ENCODE measurements at places on chromosomes 12 and 14.

GRCh38 chr12:61993734-61994345 lies 266.4 kb upstream of the USP15 start:
- peak; percentile 23 for DNase-seq

- peak; percentile 56 for DNase-seq
Observed at GRCh38 chr12:51244269-51244668, 5.6 kb downstream of the DAZAP2 start.

DNA sequence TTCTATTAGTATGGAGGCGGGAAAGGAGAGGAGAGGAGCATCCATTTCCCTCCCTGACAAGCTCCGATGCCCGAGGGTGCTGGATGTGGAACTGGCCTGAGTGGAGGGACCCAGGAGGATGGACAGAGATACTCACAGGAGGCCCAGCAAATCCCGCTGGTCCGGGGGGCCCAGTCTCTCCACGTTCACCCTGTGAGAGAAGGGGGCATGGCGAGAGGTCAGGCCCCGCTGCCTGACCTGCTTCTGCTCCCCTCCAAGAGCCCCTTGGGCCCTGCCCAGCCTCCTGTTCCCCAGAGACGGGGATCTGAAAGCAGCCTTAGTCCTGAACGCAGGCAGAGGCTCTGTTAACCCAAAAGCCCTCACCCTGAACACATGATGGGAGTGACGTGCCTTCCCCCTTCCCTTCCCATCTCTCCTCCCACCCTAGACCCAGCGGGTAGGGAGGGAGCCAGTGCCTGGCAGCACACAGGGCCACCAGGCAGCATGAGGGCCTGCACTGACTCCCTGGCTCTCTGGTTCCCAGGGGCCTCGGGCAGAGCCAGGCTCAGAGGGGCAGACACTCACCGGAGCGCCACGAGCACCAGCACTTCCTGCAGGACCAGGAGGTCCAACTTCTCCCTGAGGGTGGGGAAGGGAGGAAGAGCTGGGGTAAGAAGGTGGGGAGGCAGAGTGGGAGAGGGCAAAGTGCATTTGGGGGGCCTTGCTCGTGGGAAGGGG lies 17.5 kb downstream of the TMEM106C start:
- no peak for DNase-seq

GRCh38 chr12:118377884-118378470 lies 1.6 kb downstream of the SUDS3 start:
- DNase-seq: peak; percentile 41

GRCh38 chr12:64782191-64782876 lies 23.1 kb upstream of the GNS start:
- DNase-seq: no peak

GRCh38 chr12:114919479-114919878 lies 235.5 kb upstream of the TBX3 start:
- no peak for DNase-seq

- DNase-seq: no peak
Observed at GRCh38 chr12:82008251-82008650, 249.1 kb upstream of the PPFIA2 start.

GRCh38 chr14:67675219-67675582 lies 769 bp upstream of the VTI1B start:
- DNase-seq: no peak

DNA sequence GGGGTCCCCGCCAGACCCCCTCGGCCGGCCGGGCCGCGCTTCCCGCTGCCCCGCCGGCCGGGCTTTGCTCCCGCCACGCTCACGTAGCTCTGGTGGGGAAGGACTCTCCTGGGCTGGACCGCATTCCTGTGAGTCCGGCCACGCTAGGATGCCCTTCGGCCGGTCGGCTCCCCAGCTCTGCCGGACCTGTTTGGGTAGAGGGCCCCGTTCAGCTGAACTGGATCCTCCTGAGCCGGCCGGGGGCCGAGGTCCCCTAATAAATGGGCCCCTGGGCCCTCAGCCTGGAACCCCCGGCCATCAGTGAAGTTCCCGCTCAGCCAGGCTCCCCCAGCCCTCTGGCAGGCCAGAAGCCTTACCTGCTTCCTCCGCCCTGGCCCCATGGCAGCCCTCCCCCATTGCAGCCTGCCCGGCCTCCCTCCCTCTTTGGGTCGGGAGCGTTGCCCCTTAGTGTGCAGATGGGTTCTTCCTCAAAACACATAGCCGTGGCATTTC lies 593 bp downstream of the UNC119B start:
- no peak for DNase-seq

GRCh38 chr12:30268041-30268440 lies 427.6 kb downstream of the IPO8 start:
- DNase-seq: no peak

DNA sequence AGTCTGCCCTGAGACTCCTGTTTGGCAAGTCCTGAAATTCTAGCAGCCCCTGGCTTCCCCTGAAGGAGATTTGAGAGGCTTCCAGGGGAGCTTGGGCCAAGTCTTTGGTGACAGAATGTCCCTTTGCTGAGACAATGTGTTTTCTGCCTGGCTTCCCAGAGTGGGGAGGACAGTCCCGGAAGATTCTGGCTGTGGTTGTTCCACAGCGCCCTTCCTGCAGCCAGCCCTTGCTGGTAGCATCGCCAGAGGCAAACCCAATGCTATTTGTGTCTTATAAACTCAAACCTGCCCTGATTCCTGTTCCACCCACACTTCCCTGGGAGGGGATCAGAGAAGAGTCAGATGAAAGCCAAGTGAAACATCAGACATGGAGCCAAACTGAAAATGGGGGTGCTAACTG lies 56.4 kb upstream of the OAS1 start:
- DNase-seq: no peak

DNA sequence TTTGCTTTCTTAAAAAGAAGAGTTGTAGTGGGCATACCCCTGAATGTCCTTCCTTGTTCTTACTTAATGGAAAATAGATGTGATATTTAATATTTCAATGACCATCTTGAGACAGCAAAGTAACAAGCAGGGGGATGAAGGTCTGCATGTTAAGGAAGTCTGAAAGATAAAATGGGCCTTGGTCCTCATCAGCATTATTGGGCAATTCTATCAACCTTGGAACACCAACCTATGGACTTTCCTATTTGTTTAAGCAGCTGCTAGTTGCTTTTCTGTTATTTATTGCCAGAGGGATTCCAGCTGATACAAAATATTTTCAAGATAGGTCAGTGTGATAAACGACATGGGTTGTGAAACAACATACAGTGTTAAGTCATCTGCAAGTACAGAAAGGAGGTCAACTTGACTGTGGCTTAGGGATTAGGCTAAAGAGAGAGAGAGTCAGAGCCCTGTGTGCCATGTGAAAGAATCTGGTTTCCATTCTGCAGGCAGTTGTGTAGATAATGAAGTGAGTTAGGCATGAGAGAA lies 16.4 kb upstream of the A2M start:
- peak; percentile 18 for DNase-seq

DNA sequence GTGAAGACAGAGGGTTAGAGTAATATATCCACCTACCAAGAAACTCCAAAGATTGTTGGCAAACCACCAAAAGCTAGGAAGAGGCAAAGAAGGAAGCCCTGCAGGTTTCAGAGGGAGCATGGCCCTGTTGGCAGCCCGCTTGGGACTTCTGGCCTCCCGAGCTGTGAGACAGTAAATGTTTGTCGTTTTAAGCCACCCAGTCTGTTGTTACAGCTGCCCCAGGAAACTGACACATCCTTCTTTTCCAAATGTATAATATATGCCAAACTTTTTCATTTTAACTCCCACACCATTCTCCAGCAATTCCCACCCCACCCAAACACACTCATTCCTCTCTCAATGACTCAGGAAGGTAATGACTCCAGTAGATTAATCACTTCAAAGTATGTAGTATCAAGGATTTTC lies 74.0 kb downstream of the RPS29 start:
- DNase-seq: peak; percentile 40

DNA sequence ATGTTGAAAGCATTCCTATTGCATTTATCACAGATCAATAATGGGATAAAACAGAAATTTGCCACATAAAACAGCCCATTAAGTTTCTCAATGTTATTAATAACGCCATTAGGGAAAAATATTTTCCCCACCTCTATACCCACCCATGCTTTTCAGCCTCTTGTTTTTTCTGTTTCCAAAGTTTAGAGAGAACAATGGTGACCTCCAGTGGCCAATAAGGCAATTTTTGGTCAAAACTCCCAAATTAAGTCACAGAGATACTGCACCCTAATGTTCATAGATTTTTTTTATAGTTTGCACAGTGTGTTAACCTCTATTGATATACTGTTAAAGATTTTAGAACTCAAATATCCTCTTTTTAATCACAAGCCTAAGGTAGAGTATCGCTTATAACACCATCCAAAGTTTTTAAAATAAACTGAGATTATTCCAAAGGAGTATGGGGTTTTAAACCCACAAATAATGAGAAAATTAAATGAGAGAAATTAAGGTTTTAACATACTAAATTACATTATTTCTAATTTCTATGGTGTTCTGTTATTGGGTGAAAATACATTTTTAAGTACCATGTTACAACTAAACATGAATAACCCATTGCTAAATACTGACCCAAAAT lies 184.7 kb upstream of the DCN start:
- DNase-seq: peak; percentile 20

DNA sequence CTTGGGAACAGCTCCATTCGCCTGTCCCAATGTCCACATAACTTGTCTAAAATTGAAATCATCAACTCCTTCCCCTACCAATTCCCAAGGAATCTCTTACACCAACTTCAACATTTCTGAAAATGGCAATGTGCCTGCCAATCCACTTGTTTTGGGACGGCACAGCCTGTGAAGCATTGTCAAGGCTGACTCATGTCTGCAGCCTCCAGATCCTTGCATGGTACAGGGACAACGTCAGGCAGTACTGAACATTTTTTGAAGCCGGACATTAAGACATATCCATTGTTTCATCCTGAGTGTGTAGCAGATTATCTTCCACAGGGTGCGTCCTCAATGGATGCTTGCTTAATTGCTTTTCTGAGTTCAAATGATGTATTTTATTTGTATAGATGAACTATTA lies 794.1 kb downstream of the BCL11B start:
- no peak for DNase-seq

GRCh38 chr12:130992448-130992847 lies 38.7 kb downstream of the ADGRD1 start:
- no peak for DNase-seq

- DNase-seq: no peak
Observed at GRCh38 chr12:1930803-1931597, 12.5 kb upstream of the CACNA2D4 start.

DNA sequence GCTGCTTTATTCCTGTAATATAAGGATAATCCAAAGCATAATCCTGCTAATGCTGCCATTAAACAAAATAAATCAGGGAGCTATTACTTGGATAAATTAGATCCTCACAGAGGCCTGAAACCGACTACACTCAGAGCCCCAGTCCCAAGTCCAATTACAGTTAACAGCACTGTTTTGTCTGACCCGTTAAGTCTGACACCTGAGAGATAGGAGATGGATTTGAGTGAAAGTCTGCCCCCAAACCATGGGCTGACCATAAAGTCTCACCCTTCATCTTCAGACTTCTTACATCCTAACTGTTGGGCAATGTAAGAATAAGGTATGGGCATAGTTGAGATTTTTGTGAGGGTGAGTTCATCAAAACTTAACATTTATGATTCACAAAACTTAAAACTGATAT lies 181.7 kb downstream of the PLCZ1 start:
- no peak for DNase-seq

DNA sequence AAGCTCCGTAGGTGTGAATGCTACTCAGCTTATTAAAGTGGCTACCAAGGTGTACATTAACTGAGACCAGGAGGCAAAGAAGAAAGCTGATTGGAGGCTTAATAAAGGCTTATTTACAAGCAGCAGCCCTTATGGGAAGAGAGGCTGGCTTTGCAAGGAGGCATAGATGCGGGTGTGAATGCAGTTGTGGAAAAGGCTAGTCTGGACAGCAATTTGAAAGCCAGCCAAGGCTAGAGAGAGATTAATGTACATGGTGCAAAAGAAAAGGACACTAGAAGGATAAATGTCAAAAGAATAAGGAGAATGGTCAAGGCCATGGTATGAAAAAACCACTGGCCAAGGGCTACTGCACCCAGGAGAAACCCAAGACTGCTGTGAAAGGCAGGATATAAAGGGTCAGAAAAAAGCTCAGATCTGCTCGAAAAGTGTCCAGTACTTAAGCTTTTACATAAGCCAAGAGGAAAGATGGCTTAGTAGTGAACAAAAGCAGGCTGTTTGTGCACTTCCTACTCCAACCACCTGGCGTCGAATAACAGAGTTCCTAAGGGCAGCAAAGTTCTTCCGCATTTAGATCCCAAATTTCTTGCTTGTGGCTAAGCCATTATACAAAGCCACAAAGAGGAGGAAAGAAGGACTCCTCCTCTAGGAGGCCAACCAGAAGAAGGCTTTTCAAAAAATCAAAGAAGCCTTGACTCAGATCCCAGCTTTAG lies 24.0 kb downstream of the KLRK1 start:
- peak; percentile 12 for DNase-seq

DNA sequence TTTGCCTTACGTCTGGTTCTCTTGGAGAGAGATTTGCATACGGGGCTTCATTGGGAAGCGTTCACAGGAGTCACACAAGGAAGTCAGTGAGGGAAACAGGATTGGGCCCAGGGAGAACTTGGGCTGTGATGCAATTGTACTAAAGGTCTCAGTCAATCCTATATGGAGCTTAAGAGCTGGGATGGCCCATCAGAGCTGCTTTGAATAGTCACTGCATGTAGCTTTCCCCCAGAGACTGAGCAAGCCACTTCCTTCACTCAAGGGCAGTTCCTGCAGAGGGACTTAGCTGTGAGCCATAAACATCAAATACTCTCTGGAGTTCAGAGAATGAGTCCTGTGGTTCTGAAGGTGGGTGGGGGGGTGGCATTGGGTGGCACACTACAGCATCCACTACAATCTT lies 605.4 kb downstream of the MED13L start:
- DNase-seq: no peak

DNA sequence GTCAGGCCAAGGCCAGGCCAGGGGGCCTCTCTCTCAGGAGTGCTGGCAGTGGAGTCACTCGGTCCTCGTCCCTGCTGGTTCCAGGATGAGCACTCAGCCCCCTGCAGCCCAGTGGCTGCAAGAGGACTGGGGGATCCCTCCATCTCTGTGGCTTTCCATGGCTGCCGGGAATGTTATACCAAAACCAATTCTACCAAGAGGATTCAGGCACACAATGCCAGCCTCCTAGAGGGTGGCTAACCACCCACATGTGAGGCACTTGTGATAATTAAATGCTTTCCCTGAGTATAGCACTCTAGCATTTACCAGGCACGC lies 21.9 kb downstream of the ASB2 start:
- DNase-seq: no peak

- DNase-seq: peak; percentile 16
Observed at GRCh38 chr12:54622463-54623183, 12.1 kb downstream of the LACRT start.

- no peak for DNase-seq
Observed at GRCh38 chr12:52607314-52607713, 6.1 kb upstream of the KRT72 start.

GRCh38 chr14:61347826-61348443 lies 26.6 kb downstream of the PRKCH start:
- DNase-seq: no peak

GRCh38 chr12:77124767-77125166 lies 59.4 kb upstream of the E2F7 start:
- DNase-seq: peak; percentile 34

DNA sequence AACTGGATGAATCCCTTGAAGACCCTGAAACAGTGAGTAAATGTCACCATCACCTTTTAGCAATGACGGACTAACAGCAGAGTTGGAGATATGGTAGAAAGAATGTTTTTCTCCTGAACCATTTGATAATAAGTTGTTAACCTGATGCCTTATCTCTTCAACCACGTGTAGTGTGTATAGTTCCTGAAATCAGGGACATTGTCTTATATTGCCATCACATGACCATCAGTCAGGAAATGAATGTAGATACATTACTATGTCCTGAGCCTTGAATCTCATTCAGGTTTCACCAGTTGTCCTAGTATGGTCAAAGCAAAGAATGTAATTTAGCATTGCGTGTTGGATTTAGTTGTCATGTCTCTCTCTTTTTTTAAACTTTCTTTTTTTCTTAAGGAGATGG lies 15.7 kb downstream of the ATP6V0A2 start:
- DNase-seq: no peak

All from iris pigment epithelial cell (primary cell).